ENCODE measurements at places on chromosomes 3 and 15.
A peak's percentile ranks its signal among the peaks of the same experiment; 100 is the strongest.

- DNase-seq: no peak
These were observed 28.6 kb downstream of the POMGNT2 start for GRCh38 chr3:43077261-43077660.

- DNase-seq: no peak
These were observed 876 bp downstream of the PLSCR1 start for GRCh38 chr3:146543461-146544001.

- no peak for DNase-seq
These were observed 97.2 kb upstream of the C3orf80 start for GRCh38 chr3:160128056-160128455.

DNA sequence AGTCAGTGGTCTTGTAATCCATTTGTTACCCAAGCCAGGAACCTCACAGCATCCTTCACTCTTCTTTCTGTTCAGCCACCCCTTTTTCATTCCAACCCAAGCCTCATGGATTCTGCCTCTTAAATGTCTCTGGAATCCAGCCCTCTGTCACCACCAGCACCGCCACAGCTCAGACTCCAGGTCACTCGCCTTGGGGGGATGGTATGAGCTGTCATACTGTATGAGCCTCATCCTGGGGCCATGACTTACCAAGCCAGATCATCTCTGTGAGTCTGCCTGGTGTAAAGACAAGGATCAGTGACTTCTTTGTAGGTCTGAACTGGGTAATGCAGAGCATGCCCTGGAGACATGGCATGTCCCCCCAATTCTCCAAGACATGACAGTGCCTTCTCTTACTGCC is 79.6 kb downstream of the PGPEP1L start:
- DNase-seq: no peak

- no peak for DNase-seq
These were observed 93.3 kb downstream of the RPL39L start for GRCh38 chr3:187046033-187046432.

DNA sequence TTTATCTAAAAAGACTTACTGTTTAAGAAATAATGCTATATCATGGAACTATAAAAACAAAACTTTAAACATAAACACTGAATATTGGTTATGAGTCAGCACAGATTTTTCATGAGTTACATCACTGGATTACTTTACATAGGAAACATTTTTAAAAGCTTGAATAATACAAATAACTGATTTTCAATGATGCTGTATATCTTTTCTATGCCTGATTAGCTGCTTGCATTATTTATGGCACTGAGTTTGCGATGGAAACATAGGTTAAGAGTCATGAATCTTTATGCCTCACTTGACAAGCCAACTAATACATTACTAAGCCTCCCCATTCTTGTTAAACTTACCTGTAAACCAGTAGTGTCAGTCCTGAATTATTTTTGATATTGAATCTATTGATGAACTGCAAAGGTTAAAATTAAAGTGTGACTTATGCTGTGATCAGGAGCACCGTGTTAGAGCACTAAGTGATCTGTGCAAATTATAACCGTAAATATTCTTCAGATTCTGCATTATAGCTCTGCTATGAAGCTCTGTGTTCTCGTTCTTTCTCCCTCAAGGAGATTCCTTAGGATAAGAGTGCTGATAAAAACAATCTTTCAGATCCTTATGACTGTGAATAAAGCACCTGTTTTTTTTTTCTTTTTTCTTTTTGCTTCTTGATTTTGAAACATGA is 437.3 kb upstream of the BCHE start:
- DNase-seq: no peak

DNA sequence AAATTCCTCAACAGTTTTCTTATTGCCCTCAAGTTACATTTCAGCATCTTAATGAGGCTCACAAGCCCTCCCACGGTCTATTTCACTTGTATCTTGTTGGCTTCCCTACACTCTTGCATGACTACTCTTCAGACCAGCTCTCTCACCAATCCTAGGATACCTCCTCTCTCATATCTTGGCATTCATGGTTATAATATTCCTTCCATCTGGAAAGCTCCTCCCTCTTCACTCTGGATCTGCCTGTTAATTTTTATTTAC is 8.5 kb upstream of the CCDC80 start:
- DNase-seq: no peak

DNA sequence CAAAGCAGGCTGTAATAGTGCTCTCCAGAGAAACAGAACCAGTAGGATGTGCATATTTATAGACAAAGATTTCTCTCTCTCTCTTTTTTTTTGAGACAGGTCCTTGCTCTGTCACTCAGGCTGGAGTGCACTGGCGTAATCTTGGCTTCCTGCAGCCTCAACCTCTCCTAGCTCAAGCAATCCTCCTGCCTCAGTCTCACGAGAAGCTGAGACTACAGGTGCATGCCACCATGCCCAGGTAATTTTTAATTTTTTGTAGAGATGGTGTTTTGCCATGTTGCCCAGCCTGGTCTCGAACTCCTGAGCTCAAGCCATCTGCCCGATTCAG is 67.1 kb upstream of the CHD2 start:
- DNase-seq: no peak

DNA sequence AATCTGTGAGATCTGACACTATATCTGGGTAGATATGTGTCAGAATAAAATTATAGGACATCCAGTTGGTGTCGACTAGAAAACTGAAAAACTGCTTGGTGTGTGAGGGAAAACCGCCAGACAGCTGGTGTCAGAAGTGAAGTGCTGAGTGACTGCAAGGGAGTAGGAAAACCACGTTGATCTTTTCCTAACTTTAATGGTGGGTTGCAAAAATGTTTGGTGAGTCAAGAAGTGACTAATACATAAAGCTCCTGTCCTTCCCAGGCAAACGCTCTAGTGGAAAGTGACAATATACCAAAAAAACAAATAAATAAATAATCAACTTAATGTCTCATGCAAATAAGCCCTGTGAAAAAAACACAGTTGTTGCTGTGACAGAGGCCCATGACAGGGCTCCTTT is 7.3 kb upstream of the CD96 start:
- no peak for DNase-seq

GRCh38 chr15:71261909-71262308 is 146.6 kb downstream of the THSD4 start:
- DNase-seq: no peak

GRCh38 chr15:61227950-61228936 is 859 bp downstream of the RORA start:
- peak; percentile 19 for DNase-seq

GRCh38 chr3:133855772-133856171 is 39.9 kb downstream of the RAB6B start:
- no peak for DNase-seq

Data from A549 (cell line).